Stimulated activated CD4-positive, alpha-beta T cell treated with anti-CD3 and anti-CD28 coated beads, Interleukin-2, amount 100 ng/mL, for 4 hours (primary cell): ENCODE measurements at places on chromosomes 4 and X.

- no peak for DNase-seq
Observed at GRCh38 chr4:83285055-83285407, 433 bp upstream of the COQ2 start.

GRCh38 chr4:26197018-26197779 is 123.6 kb upstream of the RBPJ start:
- DNase-seq: peak; percentile 60

DNA sequence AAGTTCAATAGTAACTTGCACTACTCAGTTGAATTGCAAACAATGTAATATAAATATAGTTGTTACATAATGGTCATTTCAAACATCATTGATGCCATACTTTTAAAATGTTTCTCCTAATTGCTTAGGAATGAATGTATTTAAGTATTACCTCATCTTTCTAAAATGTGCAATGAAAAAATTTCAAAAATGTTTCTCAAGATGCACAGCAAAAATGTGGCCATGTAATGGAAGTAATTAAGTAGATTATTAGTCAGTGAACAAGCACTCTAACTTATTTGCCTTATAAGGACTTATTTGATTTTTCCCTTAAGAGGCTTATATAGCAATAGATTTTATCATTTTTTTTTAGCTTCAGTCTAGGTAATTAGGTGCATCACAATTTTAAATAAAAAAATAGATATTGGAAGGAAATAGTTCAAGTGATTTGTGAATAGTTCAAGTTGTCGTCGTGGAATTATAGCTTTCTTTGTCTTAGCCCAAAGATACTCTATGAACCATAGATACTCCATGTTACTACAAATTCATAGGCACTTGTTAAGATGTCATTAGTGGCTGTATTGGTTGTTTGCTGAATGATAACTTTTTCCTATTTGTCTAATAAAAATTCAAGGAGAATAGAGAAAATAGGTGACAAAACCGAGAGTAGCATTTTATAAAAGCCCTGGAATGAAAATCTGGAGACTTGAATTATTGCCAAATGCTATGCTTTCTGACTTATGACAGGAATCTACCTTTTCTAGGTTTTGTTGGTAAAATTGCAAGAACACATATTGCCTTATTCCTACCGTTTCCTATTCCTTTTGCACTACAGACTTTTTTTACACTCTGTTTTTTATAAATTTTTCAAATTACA is 118.5 kb downstream of the TLL1 start:
- DNase-seq: no peak

DNA sequence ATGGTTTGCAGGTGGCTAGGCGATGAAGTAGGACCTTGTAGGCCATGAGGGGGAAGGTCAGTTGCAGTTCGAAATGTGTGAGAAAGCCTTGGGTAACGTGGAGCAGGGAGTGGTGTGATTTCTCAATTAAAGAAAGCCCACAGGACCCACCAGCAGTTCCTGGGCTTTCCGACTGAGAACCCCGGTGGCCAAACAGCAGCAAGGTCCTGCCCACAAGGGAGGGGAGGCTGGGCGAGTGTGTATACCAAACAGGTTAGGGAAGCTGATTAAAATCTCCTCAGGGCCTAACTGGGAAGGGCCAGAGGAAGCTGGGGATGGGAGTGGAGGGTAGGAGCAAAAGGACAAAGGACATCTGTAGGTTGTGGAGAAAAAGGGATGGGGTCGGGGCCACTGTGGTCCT is 2.4 kb downstream of the ATP6AP1 start:
- DNase-seq: no peak

- DNase-seq: no peak
Observed at GRCh38 chr4:159673221-159673620, 570.3 kb downstream of the RAPGEF2 start.

GRCh38 chrX:115562480-115562847 is 1.5 kb downstream of the PLS3 start:
- no peak for DNase-seq

GRCh38 chr4:182429896-182430295 is 186.7 kb downstream of the TENM3 start:
- DNase-seq: no peak

DNA sequence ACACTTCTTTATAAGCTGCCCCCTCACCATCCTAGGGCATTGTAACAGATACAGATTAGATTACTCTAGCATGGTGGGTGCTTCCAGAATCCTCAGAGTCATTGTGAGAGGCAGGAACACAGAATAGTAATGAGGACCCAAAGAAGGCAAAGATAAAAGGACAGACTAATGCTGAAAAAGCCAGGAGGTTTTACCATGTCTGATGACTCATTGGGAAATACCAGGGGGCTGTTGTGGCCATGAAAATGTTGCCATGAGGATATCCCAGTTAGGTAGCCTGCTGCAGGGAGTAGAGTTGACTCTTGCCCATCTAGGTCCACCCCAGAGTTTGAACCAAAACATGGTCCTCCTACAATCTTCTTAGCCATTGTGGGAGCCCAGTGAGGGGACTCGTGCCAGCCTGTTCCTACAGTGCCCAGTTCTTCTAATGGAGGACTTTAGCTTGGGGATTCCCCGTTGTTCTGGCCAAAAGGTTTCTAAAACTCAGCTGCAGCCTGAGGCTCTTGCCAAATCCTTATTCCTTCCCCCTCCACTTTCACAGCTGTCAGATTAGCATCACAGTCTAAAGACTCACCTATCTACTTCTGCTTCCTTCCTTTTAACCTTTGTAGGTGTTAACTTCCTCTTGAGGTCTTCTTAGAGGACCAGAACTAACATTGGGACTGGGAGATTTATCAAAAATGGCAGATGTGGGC is 586.0 kb upstream of the AADAT start:
- DNase-seq: no peak

GRCh38 chr4:93320356-93320755 is 508.2 kb upstream of the ATOH1 start:
- DNase-seq: no peak

DNA sequence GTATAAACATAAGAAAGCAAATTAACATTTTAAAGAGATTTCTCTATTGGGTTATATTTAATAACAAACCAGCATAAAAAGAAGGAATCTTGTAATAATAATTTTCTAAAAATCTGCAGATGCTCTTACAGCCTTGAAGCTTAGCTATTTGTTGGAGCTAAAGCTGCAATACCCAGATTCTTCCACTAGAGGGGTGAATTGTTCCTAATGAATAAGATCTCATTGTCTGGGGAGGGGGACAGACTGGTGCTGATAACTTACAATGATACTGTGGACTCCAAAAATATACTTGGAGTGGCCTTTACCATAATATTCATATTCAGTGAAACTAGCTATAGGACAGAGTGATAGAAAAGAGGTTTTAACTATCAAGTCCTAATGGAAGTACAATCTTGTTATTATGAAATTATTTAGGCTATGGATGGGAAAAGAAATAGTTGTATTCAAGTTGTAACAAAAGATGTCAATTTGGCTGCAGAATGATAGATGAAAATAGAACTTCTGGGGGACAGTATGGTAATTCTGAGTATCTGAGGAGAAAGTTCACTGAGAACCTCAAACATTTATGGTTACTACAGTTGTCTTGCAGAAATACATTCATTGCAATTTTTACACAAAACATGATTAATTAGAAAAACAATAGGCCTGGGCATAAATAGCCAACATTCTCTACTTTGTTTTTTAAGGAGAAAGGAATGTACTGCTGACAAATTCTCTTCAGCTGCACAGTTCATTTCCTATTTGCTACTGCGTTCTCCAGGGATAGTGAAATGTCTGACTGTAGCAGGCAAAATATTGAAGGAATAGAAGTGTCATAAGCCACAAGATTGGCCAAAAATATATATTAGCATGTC is 443.3 kb downstream of the GBA3 start:
- DNase-seq: no peak

DNA sequence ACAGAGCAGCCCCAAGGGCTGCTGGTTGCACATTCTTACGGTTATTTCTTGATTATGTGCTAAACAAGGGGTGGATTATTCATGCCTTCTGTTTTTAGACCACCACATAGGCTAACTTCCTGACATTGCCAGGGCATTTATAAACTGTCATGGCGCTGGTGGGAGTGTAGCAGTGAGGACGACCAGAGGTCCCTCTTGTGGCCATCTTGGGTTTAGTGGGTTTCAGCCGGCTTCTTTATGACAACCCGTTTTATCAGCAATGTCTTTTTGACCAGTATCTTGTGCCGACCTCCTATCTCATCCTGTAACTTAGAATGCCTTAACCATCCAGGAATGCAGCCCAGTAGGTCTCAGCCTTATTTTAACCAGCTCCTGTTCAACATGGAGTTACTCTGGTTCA is 212.4 kb upstream of the GRID2 start:
- no peak for DNase-seq

GRCh38 chrX:30495468-30495867 is 82.1 kb downstream of the TASL start:
- DNase-seq: no peak

- DNase-seq: no peak
Observed at GRCh38 chr4:153265306-153266047, 61.2 kb downstream of the TRIM2 start.

GRCh38 chr4:57194068-57194611 is 84.0 kb upstream of the IGFBP7 start:
- no peak for DNase-seq

DNA sequence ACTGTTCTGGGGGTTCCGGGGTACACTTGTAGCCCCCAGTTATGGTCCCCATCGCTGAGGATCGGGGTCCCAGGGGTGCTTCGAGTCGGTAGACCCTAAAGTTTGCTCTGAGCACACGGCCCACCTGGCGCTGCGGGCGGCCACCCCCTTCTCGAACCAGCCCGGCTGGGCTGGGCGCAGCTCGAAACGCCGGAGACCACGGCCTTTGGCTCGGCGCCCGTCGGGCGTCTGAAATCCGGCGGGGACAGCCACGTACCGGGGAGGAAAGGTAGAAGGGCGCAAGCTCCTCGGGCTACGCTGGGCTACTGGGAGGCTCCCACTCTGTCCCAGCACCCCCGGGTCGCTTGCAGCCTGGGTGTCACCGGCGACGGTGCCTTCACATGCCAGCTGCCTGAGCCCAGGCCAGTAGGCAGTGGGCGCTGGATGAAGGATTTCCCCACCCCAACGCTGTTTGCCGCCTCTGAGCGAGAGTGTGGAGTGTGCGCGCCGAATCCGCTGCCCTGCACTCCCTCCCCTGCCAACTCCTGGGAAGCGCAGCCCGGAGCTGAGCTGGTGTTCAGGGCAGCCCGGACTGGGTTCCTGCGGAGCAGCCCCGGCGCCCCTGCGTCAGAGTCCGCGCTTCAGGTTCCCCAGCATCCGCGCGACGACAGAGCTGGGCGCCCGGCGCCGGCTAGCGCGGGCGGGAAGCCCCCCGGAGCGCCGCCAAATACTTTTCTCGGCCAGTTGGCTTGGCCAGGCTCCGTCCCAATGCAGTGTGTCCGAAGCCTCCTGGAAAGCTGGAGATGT is 637 bp downstream of the MAMLD1 start:
- DNase-seq: no peak

- no peak for DNase-seq
Observed at GRCh38 chr4:167987285-167987684, 105.1 kb upstream of the ANXA10 start.

GRCh38 chr4:128707864-128708263 is 101.6 kb upstream of the JADE1 start:
- DNase-seq: no peak

DNA sequence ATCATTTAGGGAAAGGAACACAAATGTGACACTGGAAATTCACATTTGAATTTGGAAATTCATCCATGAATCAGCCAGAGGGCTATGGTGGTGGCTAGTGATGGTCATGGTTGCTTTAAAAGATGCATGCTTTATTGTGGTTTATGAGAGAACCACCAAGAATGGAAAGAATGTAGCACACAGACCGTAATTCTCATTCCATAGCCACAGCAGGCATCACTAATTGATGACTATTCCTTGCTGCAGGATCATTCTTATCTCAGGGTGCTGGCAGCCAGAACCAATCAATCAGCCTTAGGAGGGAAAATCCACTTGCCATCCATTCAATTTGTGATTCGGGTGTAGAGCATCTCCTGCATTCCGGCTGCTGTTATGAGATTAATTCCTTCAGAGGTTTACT is 115.6 kb downstream of the DHRSX start:
- DNase-seq: no peak

DNA sequence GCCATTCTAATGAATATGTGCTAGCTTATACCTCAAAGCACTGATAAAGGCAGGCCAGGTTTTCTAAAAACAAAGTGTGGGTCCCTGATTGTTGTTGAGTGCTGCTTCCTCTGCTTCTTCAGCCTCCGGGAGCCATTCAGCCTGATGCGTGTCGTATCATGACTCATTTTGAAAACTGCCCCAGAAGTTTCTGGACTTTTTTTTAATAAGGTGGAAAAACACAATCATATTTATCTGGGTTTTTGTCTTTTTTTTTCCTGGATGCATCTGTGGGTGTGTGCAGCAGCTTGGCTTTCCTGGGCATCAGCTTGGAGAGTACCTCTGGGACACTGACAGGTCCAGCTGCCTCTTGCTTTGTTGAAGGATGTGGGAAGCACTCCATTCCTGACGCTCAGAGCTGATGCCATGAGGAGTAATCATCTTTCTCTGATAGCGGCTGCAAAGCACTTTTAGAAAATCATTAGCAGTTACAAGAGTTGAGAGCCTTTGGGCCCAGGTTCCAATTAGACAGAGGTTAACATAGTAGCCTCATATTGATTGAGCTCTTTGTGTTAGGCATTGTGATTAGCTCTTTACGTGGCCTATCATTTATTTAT is 66.9 kb downstream of the PARM1 start:
- DNase-seq: no peak

DNA sequence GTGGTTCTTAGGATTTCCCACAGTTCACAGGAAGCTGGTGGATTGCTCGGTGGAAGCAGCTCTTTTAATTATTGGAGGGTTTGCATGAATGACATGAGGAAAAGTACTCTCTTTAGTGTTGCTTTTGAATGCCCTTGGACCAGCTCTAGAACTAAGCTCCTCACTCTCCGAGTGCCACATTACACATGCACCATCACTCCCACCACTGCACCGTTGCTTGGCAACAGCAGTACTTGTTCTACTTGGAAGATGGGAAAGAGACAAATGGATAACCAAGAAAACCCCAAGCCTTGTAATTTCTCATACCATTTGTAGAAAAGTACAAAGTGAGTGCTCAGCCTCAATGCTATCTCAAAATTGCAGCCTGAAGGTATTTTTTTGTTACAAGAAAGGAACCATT is 620.2 kb upstream of the BOD1L1 start:
- DNase-seq: no peak

DNA sequence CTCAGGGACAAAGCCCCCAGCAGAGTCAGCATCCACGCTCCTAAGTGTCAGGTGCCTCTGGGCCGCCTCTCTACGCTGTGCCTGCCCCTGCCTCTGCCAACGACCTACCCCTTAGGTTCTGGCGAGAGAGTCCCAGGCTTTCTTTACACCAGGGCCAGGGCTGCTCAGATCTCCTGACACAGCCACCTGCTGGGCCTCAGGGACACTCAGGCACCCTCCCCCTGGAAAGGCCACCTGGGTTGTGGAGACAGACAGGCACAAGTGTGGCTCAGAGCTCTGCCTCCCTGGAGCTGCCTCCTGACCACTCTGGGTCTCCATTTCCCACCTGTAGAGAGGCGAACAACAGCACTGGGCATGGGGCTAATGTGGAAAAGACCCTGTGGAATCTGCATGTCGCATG is 90.0 kb upstream of the ADRA2C start:
- DNase-seq: no peak

DNA sequence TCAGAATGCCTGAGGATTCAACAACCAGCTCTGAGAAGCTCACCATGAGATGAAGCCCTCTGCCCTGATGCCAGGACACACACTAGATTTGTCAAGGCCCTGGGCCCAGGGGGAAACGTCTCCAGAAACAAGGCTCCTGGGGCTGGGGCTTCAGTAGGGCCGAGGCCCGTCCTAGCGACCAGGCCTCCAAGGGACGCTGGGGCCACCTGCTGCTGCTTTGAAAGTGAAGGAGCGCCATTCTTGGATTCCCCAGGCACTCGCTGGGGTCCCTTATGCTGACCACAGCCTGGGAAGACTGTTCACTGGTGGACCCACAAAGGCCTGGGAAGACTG is 23.9 kb downstream of the PDE6B start:
- DNase-seq: no peak
